GM12864 (cell line): ENCODE measurements at places on chromosomes 6 and 20.

DNA sequence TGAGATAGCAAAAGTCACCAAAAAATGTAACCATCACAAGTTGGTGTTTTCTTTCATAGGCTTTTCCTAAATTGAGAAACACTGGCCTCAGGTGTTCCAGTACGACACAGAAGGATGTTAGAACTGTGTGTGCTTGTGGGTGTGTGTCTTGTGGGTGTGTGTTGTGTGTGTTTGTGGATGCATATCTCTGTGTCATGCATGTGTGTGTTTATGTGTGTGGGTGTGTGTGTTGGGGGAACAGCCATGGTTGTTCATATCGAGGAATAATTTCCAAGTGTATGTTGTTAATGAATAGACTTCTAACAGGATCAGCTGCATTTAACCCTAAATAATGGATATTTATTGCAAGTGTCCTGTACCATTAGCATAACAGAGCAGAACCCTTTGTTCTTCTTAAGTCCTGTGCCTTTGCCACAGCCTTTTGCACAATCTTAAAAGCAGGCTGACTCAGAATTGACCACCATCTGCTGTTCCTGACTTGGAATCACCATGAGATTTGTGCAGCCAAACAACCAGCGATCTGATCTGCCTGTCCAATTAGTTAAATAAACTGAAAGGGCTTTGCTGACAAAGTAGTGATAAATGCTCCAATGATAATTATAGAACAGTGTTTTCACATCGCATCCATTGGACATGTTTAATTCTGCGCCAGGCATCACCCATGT lies 7.6 kb downstream of the CD93 start:
- no peak for DNase-seq

DNA sequence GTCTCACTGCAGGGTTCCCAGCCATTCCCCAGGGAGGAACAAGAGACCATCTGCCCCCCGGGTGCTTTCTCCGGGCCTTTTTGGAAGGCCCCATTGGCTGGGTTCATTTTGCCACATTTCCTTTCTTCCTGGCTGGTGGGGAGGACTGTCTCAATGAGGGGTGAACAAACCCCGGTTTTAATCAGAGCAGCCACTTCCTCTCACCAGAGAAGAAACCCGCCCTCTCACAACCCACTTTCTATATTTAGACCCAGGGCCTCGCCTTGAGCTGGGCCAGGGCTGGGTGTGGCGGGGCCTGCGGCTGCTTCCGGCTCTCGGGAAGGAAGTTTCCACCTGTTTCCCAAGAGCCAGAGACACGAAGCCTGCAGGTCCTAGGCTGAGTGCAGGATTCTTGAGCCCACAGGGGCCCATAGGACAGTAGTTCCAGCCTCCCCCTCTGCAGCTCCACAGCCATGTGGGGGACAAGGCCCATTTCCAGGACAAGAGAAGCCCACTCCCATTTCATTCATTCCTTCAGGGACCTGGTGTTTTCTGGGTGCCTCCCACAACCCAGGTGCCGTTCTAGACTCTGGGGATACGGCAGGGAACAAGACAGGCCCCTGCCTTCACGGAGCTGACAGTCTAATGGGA lies 41.8 kb downstream of the RBM38 start:
- DNase-seq, result peak; percentile 87

DNA sequence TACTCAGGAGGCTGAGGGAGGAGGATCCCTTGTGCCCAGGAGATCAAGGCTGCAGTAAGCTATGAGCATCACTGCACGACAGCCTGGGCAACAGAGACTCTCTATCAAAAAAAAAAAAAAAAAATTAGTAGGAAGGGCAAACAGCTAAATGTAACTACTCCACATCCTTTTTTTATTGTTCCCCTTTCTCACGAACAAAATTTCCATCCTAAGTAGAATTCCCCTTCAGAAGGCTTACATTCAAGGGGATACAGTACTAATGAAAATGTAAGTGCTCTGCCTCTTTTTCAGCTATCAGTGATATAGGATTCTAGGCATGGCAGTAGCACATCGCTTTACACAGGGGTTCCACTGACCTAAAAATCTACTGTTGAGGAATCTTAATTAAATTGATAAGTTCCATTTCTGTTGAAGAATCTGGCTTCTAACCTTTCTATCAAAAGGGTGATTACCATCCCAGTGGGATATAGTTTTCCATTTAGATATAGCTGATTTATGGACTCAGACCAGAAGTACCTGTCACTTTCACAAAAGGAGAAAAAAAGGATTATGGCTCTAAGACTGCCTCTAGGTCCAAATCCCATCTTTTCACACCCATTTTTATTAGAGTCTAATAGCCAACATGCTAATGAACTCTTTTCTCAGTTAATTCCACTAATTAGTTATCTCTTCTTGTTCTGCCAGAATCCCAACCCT lies 2.6 kb downstream of the B4GALT5 start:
- no peak for DNase-seq

DNA sequence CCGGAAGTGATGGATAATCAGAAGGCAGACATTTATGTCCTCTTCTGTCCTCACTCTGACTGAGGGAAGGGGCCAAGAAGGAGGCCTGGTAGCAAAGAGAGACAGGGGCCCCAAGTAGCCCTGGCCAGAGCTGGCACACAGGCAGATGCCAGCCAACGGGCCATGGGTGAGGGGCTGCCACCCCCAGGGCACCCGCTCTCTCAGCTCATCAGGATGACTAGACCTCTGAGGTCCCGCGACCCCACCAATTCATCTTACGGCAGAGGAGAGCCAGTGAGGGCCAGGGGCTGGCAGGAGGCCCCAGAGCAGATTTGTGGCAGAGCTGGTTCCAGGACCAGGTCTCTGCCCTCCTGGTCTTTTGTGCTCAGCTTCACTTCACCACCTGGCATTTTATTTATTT lies 43.1 kb upstream of the MDFI start:
- DNase-seq, result no peak

GRCh38 chr20:3101737-3102574 lies 17.4 kb upstream of the AVP start:
- no peak for DNase-seq

GRCh38 chr6:31871046-31871659 lies 7.6 kb downstream of the SLC44A4 start:
- no peak for DNase-seq

- peak; percentile 74 for DNase-seq
Observed at GRCh38 chr6:132365281-132365907, 35.9 kb downstream of the MOXD1 start.

GRCh38 chr20:23214903-23215302 lies 128.8 kb upstream of the CD93 start:
- no peak for DNase-seq

DNA sequence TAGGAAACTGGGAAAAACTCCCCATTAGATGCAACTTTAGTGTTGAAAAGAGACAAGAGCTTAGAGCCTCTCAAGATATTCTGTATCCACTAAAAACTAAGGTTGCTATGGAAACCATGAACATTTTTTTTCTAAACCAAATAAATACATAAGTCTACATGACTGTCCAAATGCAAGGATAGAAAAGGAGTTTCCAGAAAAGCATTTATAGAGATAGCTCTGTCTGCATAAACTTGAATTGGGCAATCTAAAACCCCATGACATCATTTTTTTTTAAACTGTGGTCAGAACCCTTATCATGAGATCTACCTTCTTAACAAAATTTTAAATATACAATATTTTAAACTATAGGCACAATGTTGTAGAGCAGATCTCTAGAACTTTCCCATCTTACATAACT lies 36.4 kb upstream of the FAM83B start:
- no peak for DNase-seq

GRCh38 chr6:75694406-75694805 lies 54.6 kb upstream of the MYO6 start:
- DNase-seq, result no peak
